ENCODE measurements at places on chromosomes 1 and 21.

DNA sequence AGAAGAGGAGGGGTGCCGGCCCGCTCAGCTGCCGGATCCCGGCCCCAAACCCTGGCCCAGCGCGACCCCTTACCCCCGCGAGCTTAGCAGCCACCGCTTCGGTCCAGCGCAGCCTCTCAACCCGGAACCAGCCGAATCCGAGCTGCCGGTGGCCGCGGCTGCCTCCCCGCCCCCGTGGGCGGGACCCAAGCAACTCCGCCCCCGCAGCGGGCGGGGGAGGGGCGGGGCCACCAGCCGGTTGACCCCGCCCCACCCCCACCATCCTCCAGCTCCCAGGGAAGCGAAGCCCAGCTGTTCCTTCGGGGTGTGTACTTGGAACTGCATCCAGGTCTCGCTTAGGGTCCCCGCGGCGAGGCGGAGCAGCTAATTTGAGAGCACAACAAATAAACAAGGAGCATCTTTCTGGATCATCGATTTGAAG, at the start of gene TRIM62:
Gene TRIM62 (minus strand): TSS at position 123 of the 421 bp plus-strand sequence. CDS start 611 bp downstream, outside the sequence.
- peak within 1 kb of the TSS; percentile 86 for H3K4me3 ChIP-seq
- peak within 1 kb of the TSS; percentile 48 for H3K27ac ChIP-seq
- peaks cover 27% of the 10 kb centered on the region for H3K36me3 ChIP-seq
- peaks cover 22% of the 10 kb centered on the region for H3K4me1 ChIP-seq
- H3K27me3 ChIP-seq = peaks cover 43% of the 10 kb centered on the region

DNA sequence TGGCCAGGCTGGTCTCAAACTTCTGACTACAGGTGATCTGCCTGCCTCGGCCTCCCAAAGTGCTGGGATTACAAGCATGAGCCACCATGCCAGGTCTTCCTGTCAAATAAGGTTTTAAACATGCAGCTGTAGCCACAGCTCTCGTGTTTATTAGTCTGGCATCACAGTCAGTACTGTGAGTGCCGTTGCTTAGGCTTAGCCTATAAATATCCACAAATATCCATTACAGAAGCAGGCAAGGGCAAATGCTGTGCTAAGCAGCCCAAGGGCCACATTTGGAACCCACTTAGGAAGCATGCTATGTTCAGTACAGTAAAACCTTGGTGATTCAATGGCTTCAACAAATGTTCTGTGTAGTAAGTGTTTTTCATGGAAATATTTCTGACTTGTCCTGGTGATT, 75.9 kb downstream of the KIF1B start:
- no peak overlapping the region for H3K4me3 ChIP-seq
- H3K27ac ChIP-seq = no peak overlapping the region
- H3K4me1 ChIP-seq = no peaks in the 10 kb centered on the region
- DNase-seq = no peak
- H3K27me3 ChIP-seq = no peaks in the 10 kb centered on the region

GRCh38 chr1:19450811-19451515, 34.4 kb downstream of the CAPZB start:
- DNase-seq = no peak
- H3K4me1 ChIP-seq = peaks cover 31% of the 10 kb centered on the region
- H3K27me3 ChIP-seq = no peaks in the 10 kb centered on the region
- no peak overlapping the region for H3K4me3 ChIP-seq
- H3K36me3 ChIP-seq = peaks cover 9% of the 10 kb centered on the region

- H3K27me3 ChIP-seq = no peaks in the 10 kb centered on the region
- no peaks in the 10 kb centered on the region for H3K36me3 ChIP-seq
- no peak overlapping the region for H3K27ac ChIP-seq
- no peak overlapping the region for H3K4me3 ChIP-seq
Measured at GRCh38 chr1:28928314-28928941, 14.1 kb downstream of the EPB41 start.

DNA sequence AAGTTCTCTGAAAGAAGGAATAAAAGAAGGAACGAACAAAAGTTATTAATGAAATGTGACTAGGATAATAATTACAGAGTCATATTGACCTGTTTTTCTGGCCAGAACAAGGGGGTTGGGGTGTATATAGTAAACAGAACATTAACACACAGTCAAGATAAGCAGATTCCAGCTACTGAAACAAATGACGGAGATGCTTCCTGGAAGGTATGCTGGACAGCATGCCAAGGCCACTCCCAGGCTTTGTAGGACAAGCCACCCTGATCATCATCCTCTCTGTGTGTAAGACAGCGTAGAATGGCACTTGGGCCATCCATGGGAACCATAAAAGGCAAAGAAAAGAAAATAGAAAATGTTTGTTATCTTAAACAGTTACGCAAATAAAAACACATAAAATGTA, 120.7 kb downstream of the TGFBR3 start:
- H3K27ac ChIP-seq = peak overlapping the region; percentile 41
- DNase-seq = no peak
- H3K27me3 ChIP-seq = no peaks in the 10 kb centered on the region

DNA sequence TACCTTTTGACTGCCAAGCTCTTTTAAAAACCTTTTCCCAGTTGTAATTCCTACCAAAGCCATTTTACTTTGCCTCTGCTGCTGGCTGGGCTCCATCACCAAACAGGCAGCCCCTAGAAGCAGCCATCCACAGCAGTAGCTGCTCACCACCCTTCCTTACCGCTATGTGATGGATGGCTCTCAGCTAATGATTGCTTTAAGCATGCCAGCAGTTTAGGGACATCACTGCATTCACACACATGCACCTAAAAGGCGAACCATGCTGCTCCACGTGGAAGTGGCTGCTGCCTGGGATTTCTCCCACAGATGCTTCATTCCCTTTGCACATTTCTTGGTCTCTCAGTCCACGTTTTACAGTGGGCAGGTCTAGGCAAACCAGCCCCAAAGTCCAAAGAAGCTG, 46.3 kb upstream of the PDE9A start:
- H3K27ac ChIP-seq = no peak overlapping the region
- DNase-seq = no peak
- no peak overlapping the region for H3K4me3 ChIP-seq
- peaks cover 8% of the 10 kb centered on the region for H3K36me3 ChIP-seq
- no peaks in the 10 kb centered on the region for H3K27me3 ChIP-seq
- H3K4me1 ChIP-seq = peaks cover 24% of the 10 kb centered on the region

- H3K4me1 ChIP-seq = peaks cover 45% of the 10 kb centered on the region
- peak overlapping the region; percentile 12 for H3K27ac ChIP-seq
- DNase-seq = no peak
- H3K27me3 ChIP-seq = no peaks in the 10 kb centered on the region
- H3K36me3 ChIP-seq = peaks cover 12% of the 10 kb centered on the region
Measured at GRCh38 chr1:234953655-234954405, 174.8 kb downstream of the TOMM20 start.

- H3K27me3 ChIP-seq = no peaks in the 10 kb centered on the region
- H3K4me3 ChIP-seq = no peak overlapping the region
- H3K36me3 ChIP-seq = peaks cover 17% of the 10 kb centered on the region
Measured at GRCh38 chr1:150233359-150234308, 2.3 kb downstream of the ANP32E start.

DNA sequence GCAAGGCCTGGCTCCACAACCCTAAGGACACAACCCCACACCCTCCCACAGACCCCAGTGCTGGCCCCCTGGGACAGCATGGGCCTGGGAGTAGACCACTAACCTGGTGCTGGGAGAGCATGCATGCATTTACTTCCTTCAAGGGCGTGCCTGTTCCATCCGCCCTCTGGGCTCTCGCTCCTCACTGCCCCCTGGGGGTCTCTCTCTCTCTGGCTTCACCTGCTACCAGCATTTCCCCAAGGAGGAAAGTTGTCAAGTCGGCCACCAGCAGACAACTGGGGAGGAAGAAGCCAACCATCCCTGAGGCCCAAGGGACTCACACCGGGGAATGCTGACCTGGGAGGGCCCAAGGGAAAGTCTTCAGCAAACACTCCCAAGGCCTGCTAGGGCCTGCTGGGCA, 6.5 kb downstream of the LRP8 start:
- H3K4me1 ChIP-seq = peaks cover 27% of the 10 kb centered on the region
- peaks cover 40% of the 10 kb centered on the region for H3K36me3 ChIP-seq
- no peak overlapping the region for H3K4me3 ChIP-seq
- peak; percentile 17 for DNase-seq
- no peaks in the 10 kb centered on the region for H3K27me3 ChIP-seq

DNA sequence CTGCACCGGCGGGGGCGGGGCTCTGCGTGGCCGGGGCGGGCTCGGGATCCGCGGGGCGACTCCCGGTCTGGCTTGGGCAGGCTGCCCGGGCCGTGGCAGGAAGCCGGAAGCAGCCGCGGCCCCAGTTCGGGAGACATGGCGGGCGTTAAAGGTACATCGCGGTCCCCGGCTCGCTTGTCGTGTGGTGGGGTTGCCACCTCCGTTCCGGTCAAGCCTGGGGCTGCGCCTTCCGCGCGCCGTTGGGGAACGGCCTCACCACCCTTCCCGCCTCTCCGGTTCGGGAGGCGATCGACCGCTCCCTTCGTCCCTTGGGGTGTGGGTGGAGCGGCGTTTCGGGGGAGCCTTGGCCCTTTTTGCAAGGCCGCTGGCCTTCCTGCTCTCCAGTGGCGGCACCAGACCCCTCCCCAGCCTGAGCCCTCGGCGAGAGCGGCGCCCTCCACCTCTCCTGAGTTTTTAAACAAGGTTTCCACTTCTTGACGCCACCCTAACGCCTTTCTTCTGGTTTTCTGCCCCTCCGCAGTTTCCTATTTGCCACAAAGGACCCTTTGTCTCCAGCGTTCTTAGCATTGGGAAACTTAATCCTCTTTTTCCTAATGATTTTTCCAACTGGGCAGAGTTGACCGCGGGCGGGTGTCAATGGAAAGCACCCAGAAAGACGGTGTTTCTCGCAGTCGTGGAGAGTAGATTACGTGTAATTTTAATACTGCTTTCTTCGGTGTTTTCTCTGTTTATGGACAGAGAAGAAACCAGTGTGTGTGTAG, at the start of the genes LEPR and LEPROT:
Gene LEPR (plus strand): TSS at position 79 of the 761 bp plus-strand sequence. CDS start 144,898 bp downstream, outside the sequence.
Gene LEPROT (plus strand): TSS at position 79 of the 761 bp plus-strand sequence. CDS start 57 bp downstream, at position 136.
- peaks cover 39% of the 10 kb centered on the region for H3K4me1 ChIP-seq
- peaks cover 14% of the 10 kb centered on the region for H3K36me3 ChIP-seq
- no peaks in the 10 kb centered on the region for H3K27me3 ChIP-seq
- no peak for DNase-seq

DNA sequence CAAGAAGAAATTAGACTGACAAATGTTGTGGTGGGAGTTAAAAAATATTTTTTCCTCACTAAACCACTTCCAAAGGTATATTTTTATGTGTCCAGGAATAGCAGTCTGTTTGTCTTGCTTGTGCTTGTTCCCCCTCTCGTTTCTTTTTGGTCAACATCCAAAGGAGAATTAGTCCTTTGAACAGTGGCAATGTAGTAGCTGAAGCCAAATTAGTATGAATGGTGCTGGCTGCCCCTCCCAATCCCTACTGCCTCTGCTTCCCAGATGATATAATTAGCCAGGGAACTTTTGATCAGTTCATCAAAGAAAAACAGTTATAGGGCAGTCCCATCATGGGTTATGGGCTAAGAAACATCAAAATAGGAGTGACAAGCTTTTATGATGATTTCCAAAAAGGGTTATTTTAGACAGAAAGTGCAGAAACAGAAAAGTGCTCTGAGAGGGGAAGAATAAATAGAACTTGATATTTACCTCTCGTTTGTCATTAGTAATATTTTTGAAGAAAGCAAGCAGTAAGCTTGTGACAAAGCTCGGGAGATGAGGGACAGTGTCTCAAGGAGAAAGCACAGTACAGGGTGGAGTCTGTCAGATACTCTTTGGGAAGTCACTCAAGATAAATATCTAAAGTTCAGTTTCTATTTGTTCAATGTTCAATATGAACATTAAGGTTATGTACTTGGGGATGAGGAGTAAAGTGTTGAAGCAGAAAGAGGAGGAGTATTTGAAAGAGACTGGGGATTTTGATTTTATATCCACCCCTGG, 239.1 kb downstream of the HLX start:
- no peaks in the 10 kb centered on the region for H3K36me3 ChIP-seq
- no peaks in the 10 kb centered on the region for H3K27me3 ChIP-seq
- DNase-seq = no peak
- H3K4me3 ChIP-seq = no peak overlapping the region

DNA sequence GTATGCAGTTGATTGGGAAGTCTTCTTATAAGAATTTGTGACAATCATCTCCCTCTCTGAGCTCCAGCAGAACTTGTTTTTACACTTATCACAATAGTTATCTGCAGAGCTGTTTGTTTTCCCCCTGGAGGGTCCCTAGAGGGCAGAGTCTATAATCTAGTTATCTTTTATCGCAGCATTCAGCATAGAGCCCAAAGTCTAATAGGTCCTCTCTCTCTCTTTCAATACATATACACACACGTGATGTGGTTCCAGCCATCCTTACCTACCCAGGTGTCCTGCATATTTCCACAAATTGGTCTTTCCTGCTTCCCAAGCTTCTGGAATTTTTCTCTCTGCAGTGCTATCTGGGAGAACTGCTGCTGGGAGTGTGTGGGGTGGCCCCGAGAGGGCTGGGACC, 229.6 kb upstream of the KIAA0040 start:
- no peak overlapping the region for H3K4me3 ChIP-seq
- no peak for DNase-seq
- peaks cover 79% of the 10 kb centered on the region for H3K27me3 ChIP-seq
- H3K27ac ChIP-seq = no peak overlapping the region
- H3K36me3 ChIP-seq = no peaks in the 10 kb centered on the region
- peaks cover 6% of the 10 kb centered on the region for H3K4me1 ChIP-seq

GRCh38 chr1:99018313-99018712, 13.7 kb upstream of the PLPPR5 start:
- no peaks in the 10 kb centered on the region for H3K4me1 ChIP-seq
- H3K4me3 ChIP-seq = no peak overlapping the region
- DNase-seq = no peak
- H3K27ac ChIP-seq = no peak overlapping the region

GRCh38 chr1:225462429-225462713, 34.5 kb upstream of the LBR start:
- no peak overlapping the region for H3K27ac ChIP-seq
- peaks cover 67% of the 10 kb centered on the region for H3K4me1 ChIP-seq
- DNase-seq = no peak
- peaks cover 5% of the 10 kb centered on the region for H3K36me3 ChIP-seq

DNA sequence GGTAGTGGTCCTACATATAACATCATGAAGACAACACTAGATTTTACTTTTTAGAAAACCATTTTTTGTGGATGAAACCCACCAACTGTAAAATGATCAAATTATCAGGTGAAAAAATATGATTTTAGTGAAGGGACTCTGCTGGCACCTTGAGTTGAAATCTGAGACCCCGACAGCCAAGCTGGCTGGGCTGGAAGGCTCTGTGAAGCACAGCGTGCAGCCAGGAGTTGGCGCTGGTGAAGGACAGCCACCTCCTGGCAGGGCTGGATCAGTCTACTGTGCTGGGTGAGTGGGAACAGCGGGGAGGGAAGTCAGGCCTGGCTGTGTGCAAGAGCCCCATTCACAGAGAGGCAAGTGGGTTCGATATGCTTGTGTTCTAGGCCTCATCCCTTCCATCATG, 47.9 kb downstream of the DDAH1 start:
- no peak overlapping the region for H3K27ac ChIP-seq
- no peak overlapping the region for H3K4me3 ChIP-seq
- DNase-seq = no peak
- H3K36me3 ChIP-seq = no peaks in the 10 kb centered on the region
- no peaks in the 10 kb centered on the region for H3K27me3 ChIP-seq
- H3K4me1 ChIP-seq = peaks cover 20% of the 10 kb centered on the region

DNA sequence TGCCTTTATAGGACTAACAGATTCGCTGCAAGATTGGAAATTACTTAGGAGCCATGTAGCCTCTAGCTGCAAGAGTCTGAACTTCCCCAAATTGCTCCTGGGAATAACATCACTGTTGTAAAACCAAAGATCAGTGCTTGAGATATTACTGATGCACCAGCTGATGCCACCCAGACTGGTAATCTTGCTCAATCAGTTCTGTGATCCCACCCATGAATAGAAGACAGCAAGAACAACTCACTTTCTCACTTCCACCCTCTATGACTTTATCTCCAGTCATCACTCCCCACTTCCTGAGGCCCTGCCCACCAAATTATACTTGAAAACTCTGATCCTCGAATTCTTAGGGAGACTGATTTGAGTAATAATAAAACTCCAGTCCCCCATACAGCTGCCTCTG, 1011.1 kb downstream of the PLA2G4A start:
- no peaks in the 10 kb centered on the region for H3K36me3 ChIP-seq
- no peak overlapping the region for H3K4me3 ChIP-seq
- no peak overlapping the region for H3K27ac ChIP-seq
- H3K4me1 ChIP-seq = peaks cover 19% of the 10 kb centered on the region
- H3K27me3 ChIP-seq = no peaks in the 10 kb centered on the region
- no peak for DNase-seq

All from Calu3 (cell line).